ENCODE measurements at places on chromosomes 12 and 14. TPM values are rescaled to one million over a fixed set of nuclear protein-coding genes. Genes with fewer than 3 reads are reported as not detected.

RNU4-1 gene
- total RNA-seq = under 0.01 TPM

KRT77 gene
- total RNA-seq = not detected

HCAR3 gene
- total RNA-seq = not detected

CLEC4C gene
- not detected for total RNA-seq

FAM234B gene
- 12.2 TPM for total RNA-seq

MYO1H gene
- not detected for total RNA-seq

PLEKHA5 gene
- total RNA-seq = 12.8 TPM

ERBB3 gene
- total RNA-seq = 0.88 TPM

KRT79 gene
- total RNA-seq = not detected

GRCh38 chr12:79933532-79934264 is 1.2 kb downstream of the PPP1R12A start:
- DNase-seq = peak; percentile 43

- no peak for DNase-seq
Observed at GRCh38 chr12:52513736-52514135, 6.5 kb downstream of the KRT5 start.

DNA sequence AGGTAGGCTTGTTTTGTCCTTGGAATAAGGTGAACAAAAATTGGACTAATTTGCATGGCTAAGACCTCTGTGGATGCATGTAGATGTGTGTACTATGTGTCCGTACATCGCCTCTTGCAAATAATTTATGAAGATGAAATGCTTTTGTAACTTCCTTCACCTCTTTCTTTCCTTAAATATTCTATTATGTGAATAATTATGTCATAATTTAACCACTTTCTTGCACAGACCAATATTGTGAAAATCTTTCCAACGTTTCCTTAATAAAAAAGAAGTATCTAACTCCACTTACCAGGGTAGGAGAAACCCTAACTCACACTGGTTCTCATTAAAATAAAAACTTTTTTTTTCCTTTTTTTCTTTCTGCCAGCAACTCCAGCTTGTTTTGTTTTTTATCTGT is 4.0 kb downstream of the NANOG start:
- DNase-seq = no peak

- DNase-seq = no peak
Observed at GRCh38 chr12:2561367-2561766, 233.4 kb upstream of the FKBP4 start.

DNA sequence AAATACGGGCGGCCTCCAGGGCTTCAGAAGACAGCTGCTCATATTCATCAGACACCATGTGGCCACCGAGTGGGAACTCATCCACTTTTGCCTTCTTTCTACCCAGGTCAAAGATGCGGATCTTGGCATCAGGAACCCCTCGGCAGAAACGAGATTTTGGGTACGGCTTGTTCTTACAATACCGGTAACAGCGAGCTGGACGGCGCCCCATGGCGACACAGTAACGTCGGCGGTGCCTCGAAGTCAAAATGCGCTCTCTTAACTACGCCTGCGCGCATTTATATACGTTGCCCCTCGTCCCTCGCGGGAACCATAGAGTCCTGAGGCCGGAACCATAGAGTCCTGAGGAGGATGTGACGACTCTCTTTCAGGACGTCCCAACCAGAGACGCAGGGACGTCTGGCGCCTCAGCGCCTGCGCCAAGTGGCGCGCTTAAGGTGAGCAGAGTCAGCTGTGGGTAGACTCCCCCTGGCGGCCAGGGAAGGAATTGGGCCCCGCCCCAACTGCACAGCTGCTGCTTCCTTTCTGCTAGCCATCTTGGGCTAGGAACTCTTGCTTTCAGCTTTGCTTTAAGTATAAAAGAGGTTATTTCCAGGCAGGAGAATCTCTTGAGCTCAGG is at the start of gene RPL10L:
RPL10L (minus strand) TSS at position 256 of the 619 bp plus-strand sequence; CDS start at position 211, 45 bp downstream.
- DNase-seq = no peak

- peak; percentile 28 for DNase-seq
Observed at GRCh38 chr12:104669851-104670337, 213.1 kb downstream of the CHST11 start.

GRCh38 chr12:114976959-114977358 is 293.0 kb upstream of the TBX3 start:
- DNase-seq = no peak

- DNase-seq = no peak
Observed at GRCh38 chr14:105323663-105324062, 9.1 kb downstream of the PACS2 start.

GRCh38 chr12:52493172-52493571 is at the start of gene KRT6A:
TSS of gene KRT6A (minus strand) at chr12:52493257. CDS start at chr12:52493188, 69 bp downstream.
- DNase-seq = no peak

GRCh38 chr12:108689314-108690190 is 41.8 kb downstream of the CORO1C start:
- peak; percentile 94 for DNase-seq

- no peak for DNase-seq
Observed at GRCh38 chr14:49206828-49207227, 379.4 kb downstream of the RPS29 start.

DNA sequence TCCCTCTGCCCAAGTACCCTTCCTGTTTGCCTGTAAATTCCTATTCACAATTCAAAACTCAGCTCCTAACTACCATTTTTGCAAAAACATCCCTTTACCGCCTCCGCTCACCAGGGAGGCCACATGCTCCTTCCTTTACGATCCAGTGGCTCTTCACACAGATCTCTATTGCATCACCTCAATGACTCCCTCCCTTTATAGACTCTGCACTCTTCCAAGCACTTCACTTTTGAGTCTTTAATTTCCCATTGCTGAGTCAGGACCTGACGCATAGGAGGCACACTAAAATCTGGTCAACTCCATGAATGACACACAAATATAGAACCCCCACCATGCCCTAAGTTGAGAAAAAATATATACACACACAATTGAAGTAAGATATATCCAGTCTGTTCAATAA is 45.9 kb downstream of the PPP1R13B start:
- peak; percentile 44 for DNase-seq

DNA sequence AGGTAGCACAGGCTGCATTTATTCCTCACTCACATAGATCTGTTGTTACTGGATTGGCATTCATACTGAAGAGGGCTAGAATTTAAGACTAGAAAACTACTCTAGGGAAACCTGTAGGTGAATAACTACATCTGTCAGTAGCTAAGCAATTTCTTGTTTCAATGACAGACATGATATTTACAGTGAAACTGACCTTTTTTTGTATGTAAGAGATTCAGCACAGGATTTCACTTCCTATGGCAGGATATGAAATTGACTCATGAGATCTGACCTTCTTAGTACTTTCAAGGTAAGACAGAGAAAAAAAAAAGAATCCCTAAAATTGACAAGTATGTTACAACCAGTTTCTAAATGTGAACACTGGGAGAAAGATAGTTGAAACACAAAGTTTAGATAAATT is 189.8 kb upstream of the SLC16A7 start:
- peak; percentile 3 for DNase-seq

GRCh38 chr14:22976620-22977433 is 5.5 kb downstream of the AJUBA start:
- DNase-seq = peak; percentile 73

- no peak for DNase-seq
Observed at GRCh38 chr14:39085933-39086332, 17.1 kb downstream of the SEC23A start.

- no peak for DNase-seq
Observed at GRCh38 chr12:25971654-25972041, 13.2 kb downstream of the RASSF8 start.

DNA sequence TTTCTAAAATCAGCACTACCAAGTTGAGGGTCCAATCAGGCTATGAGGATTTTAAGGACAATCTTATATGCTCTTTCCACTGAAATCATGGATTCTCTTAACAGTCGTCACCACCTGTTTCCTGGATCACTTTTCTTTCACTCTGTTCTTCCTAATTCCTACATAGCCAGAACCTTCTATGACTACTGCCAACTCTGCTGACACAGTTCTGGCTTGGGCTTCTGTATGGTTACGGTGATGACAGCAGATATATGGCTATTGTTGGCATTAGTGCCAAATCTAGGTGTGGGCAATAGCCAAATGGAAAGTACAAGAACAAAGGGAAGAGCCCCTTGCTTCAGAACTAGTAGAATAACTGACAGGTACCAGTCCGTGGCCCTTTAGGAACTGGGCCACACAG is 124.0 kb downstream of the ARID2 start:
- DNase-seq = no peak

- DNase-seq = peak; percentile 17
Observed at GRCh38 chr12:50050410-50051098, 6.8 kb upstream of the ASIC1 start.

- no peak for DNase-seq
Observed at GRCh38 chr12:3879846-3880245, 6.6 kb upstream of the PARP11 start.

GRCh38 chr12:16606201-16606849 is 363 bp upstream of the LMO3 start:
- peak; percentile 1 for DNase-seq
